ENCODE measurements at places on chromosomes 6 and 20. TPM values are rescaled to one million over a fixed set of nuclear protein-coding genes. Genes with fewer than 3 reads are reported as not detected.

- H3K4me3 ChIP-seq = no peak overlapping the region
- no peak for DNase-seq
- H3K36me3 ChIP-seq = no peaks in the 10 kb centered on the region
- H3K4me1 ChIP-seq = peaks cover 9% of the 10 kb centered on the region
- H3K27me3 ChIP-seq = no peaks in the 10 kb centered on the region
Measured at GRCh38 chr20:32527052-32527446, 58.1 kb downstream of the NOL4L start.

GRCh38 chr6:13559251-13559650 is 15.2 kb upstream of the SIRT5 start:
- no peak overlapping the region for H3K4me3 ChIP-seq
- H3K4me1 ChIP-seq = no peaks in the 10 kb centered on the region
- H3K36me3 ChIP-seq = no peaks in the 10 kb centered on the region
- no peak overlapping the region for H3K27ac ChIP-seq
- H3K27me3 ChIP-seq = no peaks in the 10 kb centered on the region
- no peak for DNase-seq

DNA sequence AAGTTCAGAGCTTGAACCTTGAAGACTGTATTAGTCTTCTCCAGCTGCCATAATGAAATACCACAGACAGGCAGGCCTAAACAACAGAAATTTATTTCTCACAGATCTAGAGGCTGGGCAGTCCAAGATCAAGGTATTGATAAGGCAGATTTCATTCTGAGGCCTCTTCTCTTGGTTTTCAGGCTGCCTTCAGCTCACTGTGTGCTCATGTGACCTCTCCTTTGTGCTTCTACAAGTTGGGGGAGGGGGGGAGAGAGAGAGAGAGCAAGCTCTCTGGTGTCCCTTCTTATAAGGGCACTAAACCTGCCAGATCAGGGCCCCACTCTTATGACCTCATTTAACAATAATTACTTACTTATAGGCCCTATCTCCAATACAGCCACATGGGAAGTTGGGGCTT is 102.6 kb upstream of the RSPO3 start:
- H3K4me3 ChIP-seq = no peak overlapping the region
- no peaks in the 10 kb centered on the region for H3K36me3 ChIP-seq
- no peak overlapping the region for H3K27ac ChIP-seq
- no peak for DNase-seq
- H3K4me1 ChIP-seq = no peaks in the 10 kb centered on the region

SOX12 gene
- 5.4 TPM for polyA plus RNA-seq

DNA sequence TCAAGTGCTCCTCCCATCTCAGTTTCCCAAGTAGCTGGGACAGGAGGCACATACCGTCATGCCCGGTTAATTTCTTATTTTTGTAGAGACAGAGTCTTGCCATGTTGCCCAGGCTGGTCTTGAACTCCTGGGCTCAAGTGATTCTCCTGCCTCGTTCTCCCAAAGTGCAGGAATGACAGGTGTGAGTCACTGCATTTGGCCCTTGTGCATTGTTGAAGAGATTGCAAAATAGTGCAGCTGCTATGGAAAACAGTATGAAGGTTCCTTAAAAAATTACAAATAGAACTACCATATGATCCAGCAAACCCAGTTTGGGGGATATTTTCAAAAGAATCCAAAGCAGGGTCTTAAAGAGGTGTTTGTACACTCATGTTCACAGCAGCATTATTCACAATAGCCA is 69.1 kb downstream of the GJA10 start:
- DNase-seq = no peak
- H3K4me1 ChIP-seq = no peaks in the 10 kb centered on the region
- H3K27ac ChIP-seq = no peak overlapping the region
- H3K36me3 ChIP-seq = no peaks in the 10 kb centered on the region

CRISP3 gene
- not detected for polyA plus RNA-seq

VNN1 gene
- polyA plus RNA-seq = 1.6 TPM

C2 gene
- 13.3 TPM for polyA plus RNA-seq

DNA sequence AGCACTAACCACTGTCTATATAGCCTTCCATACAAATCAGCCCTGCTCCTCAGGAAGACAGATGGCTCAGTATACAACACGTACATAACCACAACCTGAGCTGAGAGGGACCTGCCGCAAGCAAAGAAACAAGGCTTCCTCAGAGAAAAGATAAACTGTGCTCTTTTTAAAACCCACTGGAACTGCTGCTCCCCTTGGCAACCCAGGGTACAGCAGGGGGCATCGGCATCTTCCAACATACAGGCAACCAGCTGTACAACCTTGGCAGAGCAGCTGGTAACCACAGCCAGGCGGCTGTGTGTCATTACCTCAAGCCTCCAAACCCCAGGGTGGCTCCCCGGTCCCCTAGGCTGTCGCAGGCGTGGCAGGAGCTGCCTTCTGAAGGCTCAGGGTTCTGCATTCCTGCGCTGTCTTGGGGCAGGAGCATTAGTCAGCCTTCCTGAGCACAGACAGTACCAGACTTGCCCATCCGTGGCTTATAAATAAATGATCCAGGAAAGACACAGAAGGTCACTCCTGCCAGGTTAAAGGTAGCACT is 249.5 kb downstream of the ADGRG6 start:
- no peak overlapping the region for H3K4me3 ChIP-seq
- no peak overlapping the region for H3K27ac ChIP-seq
- H3K27me3 ChIP-seq = no peaks in the 10 kb centered on the region
- DNase-seq = no peak

- H3K4me3 ChIP-seq = no peak overlapping the region
- no peaks in the 10 kb centered on the region for H3K36me3 ChIP-seq
- DNase-seq = peak; percentile 25
Measured at GRCh38 chr6:16540804-16541752, 220.2 kb downstream of the ATXN1 start.

DNA sequence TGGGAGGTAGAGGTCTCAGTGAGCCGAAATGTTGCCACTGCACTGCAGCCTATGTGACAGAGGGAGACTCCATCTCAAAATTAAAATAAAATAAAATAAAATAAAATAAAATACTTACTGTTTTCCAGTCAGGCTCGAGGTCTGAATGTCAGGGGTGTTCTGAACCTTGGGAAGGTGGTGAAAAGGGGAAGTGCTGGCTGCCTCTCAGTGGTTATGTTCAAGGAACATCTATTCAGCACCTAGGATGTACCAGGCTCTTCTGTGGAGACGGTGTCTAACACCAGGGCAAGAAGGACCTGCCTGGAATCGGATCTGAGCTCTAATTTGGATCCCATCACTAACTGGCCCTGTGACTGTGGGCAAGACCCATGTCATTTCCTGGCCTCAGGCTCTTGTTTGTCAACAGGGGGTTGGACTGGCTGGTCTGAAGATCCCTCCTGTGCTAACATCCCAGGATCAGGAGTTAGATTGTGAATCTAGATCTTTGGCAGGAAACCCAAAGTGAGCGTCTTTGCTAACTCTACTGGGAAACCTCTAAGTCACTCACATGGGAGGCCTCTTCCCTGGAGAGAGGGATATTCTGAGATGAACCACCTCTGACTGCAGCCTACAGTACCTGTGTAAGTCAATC is 63.4 kb upstream of the SIRPG start:
- no peaks in the 10 kb centered on the region for H3K27me3 ChIP-seq
- no peak overlapping the region for H3K4me3 ChIP-seq
- no peak for DNase-seq
- no peaks in the 10 kb centered on the region for H3K36me3 ChIP-seq

DNA sequence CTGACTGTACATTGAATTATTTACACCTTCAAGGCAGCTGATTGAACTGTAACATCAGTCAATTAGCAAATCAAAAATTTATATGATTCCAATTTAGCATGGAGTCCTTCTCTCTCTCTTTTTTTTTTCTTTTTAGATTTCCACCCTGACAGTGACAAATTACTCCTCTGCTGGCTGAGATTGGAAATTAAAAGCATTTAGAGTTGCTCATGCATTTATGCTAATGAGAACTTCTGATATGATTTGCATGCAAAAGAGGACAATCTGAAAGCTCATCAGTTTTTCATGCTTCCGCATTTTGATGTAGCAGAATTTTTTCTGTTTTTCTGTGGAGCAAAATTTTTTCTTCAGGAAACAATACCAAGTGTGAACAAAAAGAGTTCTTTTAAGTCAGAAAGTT is 130.5 kb upstream of the NOX3 start:
- H3K27me3 ChIP-seq = no peaks in the 10 kb centered on the region
- H3K4me1 ChIP-seq = no peaks in the 10 kb centered on the region
- H3K4me3 ChIP-seq = no peak overlapping the region
- H3K36me3 ChIP-seq = no peaks in the 10 kb centered on the region
- DNase-seq = no peak

- no peak overlapping the region for H3K4me3 ChIP-seq
- no peak for DNase-seq
- H3K36me3 ChIP-seq = no peaks in the 10 kb centered on the region
- no peaks in the 10 kb centered on the region for H3K4me1 ChIP-seq
- H3K27me3 ChIP-seq = peaks cover 4% of the 10 kb centered on the region
Measured at GRCh38 chr6:96917098-96917497, 7.4 kb upstream of the KLHL32 start.

DNA sequence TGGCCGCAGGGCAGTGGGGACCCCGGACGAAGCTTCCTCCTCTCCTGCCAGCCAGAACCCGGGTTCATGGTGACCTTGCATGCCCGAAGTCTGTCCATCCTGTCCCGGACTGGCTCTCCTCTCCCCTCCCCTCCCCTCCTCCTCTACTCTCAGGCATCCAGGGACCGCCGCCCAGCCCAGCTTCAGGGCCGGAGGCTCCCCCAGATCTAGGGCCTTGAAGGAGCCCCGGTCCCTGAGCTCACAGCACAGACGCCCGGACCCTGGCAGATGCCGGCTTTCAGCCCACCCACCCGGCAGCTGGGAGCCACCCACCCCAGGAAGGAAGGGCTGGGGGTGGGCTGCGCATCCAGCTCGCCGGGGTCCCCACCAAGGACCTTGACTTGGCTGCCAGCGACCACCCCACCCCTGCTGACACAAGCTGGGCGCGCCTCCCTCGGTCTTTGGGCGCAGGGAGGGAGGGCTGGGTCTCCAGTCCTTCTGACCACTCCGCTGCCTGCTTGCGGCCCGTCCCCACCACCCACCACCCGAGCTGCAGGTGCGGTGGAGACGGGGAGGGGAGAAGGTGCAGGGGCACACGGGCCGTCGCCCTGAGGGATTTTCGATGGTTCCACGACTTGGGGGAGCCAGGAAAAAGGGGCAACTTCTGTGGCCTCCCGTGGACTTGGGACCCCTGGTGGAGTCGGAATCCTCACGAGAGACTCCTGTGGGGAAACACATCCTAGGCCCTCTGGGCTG is 5.8 kb upstream of the ABHD16B start:
- no peaks in the 10 kb centered on the region for H3K36me3 ChIP-seq
- peaks cover 51% of the 10 kb centered on the region for H3K4me1 ChIP-seq
- DNase-seq = no peak

- no peak for DNase-seq
- H3K4me1 ChIP-seq = no peaks in the 10 kb centered on the region
- H3K36me3 ChIP-seq = no peaks in the 10 kb centered on the region
- no peak overlapping the region for H3K27ac ChIP-seq
- no peak overlapping the region for H3K4me3 ChIP-seq
- H3K27me3 ChIP-seq = no peaks in the 10 kb centered on the region
Measured at GRCh38 chr6:152932865-152933264, 50.0 kb downstream of the FBXO5 start.

- no peak overlapping the region for H3K27ac ChIP-seq
- no peak overlapping the region for H3K4me3 ChIP-seq
- H3K36me3 ChIP-seq = no peaks in the 10 kb centered on the region
- no peaks in the 10 kb centered on the region for H3K4me1 ChIP-seq
- no peaks in the 10 kb centered on the region for H3K27me3 ChIP-seq
Measured at GRCh38 chr20:18727032-18727508, 86.5 kb upstream of the SCP2D1 start.

TMC2 gene
- 0.82 TPM for polyA plus RNA-seq

- DNase-seq = no peak
- no peak overlapping the region for H3K4me3 ChIP-seq
- no peaks in the 10 kb centered on the region for H3K27me3 ChIP-seq
- no peak overlapping the region for H3K27ac ChIP-seq
- no peaks in the 10 kb centered on the region for H3K36me3 ChIP-seq
Measured at GRCh38 chr6:9699888-9700287, 715.0 kb downstream of the TFAP2A start.

TINAG gene
- not detected for polyA plus RNA-seq

C6orf132 gene
- 1.4 TPM for polyA plus RNA-seq

DNA sequence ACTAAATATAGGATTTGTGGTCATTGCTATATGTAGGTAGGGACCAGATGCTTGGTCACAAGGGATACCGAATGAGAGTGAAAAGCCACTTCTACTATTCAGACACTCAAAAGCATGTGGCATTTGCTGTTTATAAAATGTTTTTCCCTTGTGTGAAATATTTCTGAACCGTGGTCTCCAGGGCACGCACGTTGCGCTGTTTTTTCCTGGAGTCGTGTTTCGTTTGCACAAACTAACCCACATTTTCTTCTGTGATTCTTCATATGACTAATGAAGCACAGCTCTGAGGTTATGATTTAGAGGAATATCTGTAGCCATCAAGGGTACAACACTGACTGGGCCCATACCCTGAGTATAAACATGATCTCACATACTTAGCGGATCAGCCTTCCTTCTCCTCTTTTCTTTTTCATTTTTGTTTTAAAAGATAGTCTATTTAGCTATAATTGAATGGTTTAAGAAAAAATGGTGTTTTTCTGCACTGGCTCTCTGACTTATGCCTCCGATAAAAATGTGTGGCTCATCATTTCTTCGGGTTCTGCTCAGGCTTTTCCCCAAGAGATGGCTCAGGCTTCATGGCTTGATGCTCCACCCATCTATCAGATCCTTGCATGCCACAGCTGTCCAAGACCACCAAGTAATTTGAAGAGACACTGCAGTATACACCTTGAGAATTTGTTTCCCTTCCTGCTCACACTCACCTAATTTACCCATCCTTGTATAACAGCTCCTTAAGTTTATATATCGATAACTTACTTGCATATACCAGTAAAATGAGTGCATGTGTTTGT is 59.9 kb upstream of the HBS1L start:
- H3K27ac ChIP-seq = no peak overlapping the region
- H3K36me3 ChIP-seq = no peaks in the 10 kb centered on the region
- no peaks in the 10 kb centered on the region for H3K27me3 ChIP-seq
- no peaks in the 10 kb centered on the region for H3K4me1 ChIP-seq
